ENCODE measurements at places on chromosomes 12 and 14.
A peak's percentile ranks its signal among the peaks of the same experiment; 100 is the strongest.

GRCh38 chr12:2696136-2696535 is 98.6 kb upstream of the FKBP4 start:
- DNase-seq: no peak

DNA sequence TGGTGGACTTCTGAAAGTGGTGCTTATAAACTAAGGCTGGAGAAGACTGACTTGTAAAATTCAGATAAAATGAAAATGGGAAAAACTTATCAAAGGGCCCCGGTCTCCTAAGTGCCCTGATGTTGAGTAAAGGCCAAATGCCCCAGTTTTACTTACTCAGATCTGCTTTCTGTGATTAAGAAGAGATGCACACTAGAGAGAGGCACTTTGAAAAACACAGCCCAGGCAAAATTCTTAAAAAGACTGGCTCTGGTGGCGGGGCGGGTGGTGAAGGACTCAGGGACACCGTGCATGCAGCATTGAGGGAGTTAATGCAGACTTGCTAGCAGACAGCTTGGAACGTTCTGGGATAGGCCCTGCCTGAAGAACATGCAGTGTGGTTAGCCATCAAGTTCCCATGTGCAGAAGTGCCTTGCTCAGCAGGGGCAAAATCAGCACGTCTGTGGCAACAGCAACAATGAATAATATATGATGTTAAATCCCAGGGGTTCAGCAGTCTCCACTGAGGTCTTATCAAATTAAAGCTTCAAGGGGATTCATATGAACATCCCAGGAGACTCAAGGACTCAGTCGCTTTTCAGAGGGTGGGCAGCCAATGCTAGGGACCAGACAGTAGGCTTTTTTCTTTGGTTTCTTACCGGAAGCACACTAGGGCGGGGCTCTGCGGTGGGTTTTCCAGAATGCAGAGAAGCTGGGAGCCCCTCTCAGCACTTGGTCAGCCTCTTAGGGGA is 105.0 kb downstream of the DAD1 start:
- DNase-seq: no peak

GRCh38 chr12:74204236-74204635 is 333.4 kb upstream of the ATXN7L3B start:
- no peak for DNase-seq

DNA sequence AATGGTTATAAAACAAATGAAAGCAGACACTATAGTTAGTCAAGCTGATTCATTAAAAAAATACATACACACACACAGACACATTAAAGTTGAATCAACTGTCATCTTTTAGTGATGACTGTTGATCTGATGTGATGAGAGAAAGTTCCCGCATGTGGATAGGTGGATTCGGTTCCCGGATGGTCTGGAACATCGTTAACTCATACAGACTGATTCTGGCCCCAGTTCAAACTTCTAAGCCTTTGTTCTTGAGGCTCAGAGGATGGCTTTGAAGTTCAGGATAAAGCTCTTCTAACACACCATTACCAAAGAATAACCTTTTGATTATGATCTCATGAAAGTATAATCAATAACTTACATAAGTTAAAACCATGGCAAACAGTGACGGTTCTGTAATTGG is 27.5 kb downstream of the WIF1 start:
- DNase-seq: no peak

DNA sequence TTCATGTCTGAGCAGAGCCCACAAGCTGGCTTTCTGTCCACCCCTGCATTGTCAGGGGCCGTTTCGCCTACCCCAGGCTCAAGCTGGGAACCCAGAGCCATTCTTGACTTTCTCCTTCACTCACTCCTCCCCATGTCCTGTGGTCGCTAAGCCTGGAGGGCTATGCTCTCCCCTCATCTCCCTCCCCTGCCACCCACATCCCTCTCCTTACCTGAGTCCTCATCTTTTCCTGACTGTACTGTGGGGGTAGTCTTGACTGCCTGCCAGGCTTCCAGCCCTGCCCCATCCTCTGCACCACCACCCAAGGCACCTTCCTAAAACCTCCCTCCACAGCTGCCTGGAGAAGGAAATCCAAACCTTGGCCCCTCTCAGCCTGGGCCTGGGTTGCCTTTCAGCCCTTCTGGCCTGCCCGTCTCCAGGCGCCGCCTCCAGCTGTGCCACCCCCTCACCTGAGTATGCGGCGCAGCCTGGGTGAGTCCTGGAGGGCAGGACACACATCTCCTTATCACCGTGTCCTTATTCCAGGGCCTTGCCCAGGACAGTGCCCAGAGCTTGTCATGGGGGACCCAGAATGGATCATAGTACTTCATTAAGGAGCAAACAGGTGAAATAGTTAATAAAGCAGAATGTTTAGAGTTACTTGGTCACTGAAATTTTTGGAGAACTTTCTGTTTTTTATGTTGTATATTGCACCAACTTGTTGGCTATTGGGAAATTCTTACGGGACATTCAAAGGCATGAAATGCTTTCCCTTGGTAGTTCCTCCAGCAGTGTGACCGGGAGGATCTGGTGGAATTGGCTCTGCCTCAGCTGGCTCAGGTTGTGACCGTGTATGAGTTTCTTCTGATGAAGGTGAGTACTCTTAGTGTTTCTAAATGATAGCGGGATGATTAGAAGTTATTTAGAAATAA is 14.5 kb downstream of the ZNF839 start:
- no peak for DNase-seq

DNA sequence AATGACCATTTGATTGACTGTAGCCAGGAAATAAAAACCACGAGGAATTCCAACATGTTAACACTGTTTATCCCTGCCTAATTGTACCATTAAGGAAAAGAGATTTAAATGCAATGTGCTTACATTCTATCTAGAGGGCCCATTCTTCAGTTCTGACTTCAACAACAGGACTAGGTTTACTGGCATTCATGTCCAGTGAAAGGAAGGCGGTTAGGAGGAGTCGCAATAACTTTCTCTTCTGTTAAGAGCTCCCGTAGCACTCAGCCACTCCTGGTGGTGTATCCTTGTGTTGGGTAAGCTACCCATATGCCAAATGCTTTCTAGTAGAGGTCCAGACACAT is 154.7 kb downstream of the STXBP6 start:
- DNase-seq: no peak

GRCh38 chr14:105563347-105563737 is 37.0 kb downstream of the TMEM121 start:
- no peak for DNase-seq

DNA sequence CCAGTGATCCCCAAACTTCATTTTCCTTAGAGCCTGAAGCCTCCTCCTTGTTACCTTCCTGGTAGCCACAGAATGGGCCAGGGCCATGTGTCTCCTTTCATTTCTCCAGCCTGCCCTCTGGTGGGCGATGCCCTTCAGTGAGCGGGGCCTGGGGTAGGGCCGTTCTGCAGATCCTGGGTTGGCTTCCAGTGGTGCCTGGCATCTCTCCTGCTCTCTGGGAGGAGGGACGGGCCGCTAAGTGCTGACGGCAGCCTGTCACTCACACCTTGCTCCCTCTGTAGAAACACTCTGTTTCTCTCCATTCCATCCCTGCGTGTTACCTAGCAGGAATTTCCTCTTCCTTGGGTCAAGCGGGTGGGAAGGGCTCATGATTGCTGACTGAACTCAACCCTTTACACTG is 232.1 kb downstream of the CACNA1C start:
- DNase-seq: peak; percentile 69

DNA sequence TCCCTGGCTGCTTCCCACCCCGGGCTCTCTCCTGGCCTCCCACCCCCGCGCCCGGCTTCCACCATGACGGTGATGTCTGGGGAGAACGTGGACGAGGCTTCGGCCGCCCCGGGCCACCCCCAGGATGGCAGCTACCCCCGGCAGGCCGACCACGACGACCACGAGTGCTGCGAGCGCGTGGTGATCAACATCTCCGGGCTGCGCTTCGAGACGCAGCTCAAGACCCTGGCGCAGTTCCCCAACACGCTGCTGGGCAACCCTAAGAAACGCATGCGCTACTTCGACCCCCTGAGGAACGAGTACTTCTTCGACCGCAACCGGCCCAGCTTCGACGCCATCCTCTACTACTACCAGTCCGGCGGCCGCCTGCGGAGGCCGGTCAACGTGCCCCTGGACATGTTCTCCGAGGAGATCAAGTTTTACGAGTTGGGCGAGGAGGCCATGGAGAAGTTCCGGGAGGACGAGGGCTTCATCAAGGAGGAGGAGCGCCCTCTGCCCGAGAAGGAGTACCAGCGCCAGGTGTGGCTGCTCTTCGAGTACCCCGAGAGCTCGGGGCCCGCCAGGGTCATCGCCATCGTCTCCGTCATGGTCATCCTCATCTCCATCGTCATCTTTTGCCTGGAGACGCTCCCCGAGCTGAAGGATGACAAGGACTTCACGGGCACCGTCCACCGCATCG is 1.8 kb downstream of the KCNA1 start:
- DNase-seq: peak; percentile 48

DNA sequence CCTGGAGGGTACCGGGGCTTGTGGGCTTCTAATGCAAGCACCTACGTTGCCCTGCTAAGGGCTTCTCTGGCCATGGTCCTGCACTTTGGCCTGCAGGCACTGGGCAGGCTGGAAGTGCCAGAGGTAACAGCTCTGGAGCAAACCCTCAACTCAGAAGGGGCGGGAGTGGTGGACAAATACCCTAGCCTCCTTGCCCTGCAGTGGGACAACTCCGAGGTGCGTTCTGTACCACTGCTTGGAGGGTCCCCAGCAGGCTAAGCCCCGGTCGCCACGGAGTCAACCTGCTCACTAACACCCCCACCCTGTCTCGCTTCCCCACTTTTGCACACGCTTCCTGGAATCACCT is 20.4 kb upstream of the BEGAIN start:
- DNase-seq: no peak

GRCh38 chr14:77266336-77266735 is 4.7 kb downstream of the NGB start:
- no peak for DNase-seq

DNA sequence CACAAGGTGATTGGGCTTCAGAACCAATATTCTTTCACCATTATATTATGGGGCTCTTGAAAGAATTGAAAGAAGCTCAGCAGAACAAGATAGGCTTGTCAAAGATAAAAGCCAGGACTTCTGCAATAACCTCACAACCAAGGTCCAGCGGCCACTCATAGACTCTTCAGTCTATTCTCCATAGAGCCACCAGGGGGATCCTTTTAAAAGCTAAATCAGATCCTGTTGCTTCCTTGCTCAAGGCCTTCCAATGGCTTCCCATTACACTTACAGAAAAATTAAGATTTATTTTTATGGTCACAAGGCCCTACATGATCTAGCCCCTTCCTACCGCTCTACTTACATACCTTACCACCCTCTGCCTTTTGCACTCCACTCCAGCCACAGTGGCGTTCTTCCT is 169.6 kb downstream of the C12orf42 start:
- no peak for DNase-seq

GRCh38 chr14:78007160-78007559 is 163.0 kb upstream of the NRXN3 start:
- no peak for DNase-seq

DNA sequence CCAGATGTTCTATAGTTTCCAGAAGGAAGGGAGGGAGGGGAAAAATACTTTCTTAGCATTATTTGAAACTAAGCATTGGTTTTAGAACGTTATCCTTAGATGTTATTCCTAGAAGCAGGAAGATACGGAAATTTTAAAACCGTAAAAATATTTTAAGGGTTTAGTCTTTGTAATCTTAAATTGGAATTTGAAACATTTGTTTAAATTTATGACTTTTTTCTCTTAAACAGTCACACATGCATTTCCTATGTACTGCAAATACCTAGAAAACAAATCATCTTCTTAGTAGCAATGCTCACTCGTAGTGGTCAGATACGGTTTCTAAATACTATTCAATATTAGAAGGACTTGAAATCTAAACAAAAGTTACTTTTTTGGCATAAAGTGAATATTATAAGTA is 282.0 kb downstream of the ERC1 start:
- no peak for DNase-seq

GRCh38 chr14:20177433-20177974 is 13.2 kb upstream of the OR11G2 start:
- no peak for DNase-seq

DNA sequence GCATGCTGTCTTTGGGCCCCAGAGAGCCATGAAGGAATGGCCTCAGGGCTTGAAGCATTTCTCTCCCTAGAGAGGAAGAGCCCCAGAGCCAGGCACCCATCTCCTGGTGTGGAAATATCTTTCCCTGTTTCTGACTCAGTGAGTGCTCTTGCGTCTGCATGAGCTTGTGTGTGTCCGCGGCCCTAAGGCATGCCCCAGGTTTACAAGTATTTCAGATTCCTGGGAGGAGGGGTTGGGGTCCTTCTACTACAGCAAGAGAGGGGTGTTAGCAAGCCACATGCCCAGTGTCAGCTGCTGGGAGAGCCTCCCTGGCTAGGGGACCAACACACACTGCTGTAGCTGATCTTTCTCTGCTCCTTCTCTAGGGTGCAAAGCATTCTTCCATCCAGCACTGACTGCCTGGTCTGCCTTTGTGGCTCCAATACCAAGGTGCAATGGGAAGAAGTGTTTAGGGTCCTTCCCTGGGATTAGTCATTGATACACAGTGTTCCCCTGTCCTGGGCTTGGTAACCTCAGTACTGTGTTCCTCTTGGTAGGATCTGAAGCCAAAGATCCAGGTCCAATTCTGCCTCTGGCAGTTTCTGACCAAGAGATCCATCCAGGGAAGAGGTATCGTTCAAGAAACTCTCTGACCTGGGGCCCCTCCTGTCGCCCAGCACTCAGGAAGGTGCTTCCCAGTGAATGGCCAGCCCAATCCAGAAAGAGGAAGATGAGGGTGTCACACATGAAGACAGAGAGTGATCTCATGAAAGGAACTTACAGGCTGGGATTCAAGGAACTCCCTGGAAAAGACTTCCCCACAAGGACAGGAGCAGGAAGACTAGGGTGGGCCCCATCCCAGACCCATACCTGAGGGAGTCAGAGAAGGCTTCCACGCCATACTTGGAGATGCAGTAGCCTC is 3.1 kb downstream of the RDH16 start:
- DNase-seq: no peak

DNA sequence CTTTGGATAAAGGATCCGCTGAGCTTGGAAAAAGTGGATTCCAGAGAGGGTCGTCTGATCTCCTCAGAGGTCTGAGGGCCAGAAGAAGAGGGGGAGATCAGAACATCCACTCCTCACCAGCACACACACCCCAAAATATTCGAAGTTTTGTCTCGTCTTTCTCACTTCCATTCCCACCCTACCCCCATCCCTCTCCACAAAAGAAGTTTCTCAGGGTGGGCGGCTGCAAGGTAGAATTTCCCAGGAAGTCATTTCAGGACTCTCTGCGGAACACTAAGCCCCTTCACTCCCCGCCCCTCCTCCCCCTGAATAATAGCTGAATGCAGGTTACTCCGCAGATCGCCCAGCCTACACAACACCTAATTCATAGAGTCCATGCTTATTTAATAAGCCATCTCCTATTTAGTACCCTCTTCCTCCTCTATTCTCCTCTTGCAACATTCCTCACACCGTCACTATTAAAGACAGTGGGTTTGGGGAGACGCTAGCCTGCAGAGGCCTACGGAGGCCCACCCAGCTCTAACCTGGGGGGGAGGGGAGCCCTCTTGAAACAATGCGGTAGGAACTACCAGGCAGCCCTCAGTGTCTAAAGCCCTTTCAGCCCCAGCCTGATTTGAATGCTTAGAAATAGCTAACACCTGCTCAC is 649 bp upstream of the SALL2 start:
- DNase-seq: no peak

DNA sequence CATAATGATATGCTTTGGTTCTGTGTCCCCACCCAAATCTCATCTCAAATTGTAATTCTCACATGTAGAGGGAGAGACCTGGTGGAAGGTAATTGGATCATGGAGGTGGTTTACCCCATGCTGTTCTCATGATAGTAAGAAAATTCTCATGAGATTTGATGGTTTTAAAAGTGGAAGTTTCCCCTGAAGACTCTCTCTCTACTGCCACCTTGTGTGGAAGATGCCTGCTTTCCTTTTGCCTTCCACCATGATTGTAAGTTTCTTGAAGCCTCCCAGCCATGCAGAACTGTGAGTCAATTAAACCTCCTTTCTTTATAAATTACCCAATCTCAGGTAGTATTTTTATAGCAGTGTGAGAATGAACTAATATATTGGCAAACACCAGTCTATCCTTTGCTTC is 260.4 kb upstream of the PPFIA2 start:
- DNase-seq: no peak

Data from activated CD8-positive, alpha-beta memory T cell treated with anti-CD3 and anti-CD28 coated beads, Interleukin-2, amount 50 U/mL, for 48 hours (primary cell).